Ovary (tissue), 10 donors: ENCODE measurements at places on chromosomes 1 and 21. TPM values are rescaled to one million over a fixed set of nuclear protein-coding genes. Genes with fewer than 3 reads are reported as not detected.

Gene FCGR1A
- total RNA-seq, result 0.34 TPM

Gene TTLL7
- total RNA-seq, result 2.8 TPM

Gene CFHR5
- not detected for total RNA-seq

Gene ATP5PO
- total RNA-seq, result 214 TPM

Gene C1orf105
- not detected for total RNA-seq

Gene PLD5
- total RNA-seq, result 2.2 TPM

Gene C8B
- not detected for total RNA-seq

Gene CLDN17
- not detected for total RNA-seq

DNA sequence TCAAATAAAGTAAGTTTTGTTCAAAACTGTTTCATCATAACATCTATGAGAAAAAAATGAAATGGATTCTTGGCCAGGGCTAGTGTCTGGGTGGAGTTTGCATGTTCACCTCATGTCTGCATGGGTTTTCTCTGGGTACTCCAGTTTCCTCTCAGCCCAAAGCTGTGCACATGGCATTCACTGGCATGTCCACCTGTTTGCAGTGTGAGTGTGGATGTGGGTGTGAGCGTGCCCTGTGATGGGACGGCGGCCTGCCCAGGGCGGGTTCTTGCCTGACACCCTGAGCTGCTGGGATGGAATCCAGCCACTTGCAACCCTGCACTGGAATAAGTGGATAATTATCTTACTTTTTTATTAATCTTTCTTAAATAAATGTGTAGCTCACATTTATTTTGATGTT is 185.5 kb downstream of the RYR2 start:
- DNase-seq, result no peak

GRCh38 chr1:31592132-31592531 is 15.8 kb downstream of the TINAGL1 start:
- no peak for DNase-seq

GRCh38 chr1:201778279-201779065 is 50.5 kb upstream of the IPO9 start:
- no peak for DNase-seq

DNA sequence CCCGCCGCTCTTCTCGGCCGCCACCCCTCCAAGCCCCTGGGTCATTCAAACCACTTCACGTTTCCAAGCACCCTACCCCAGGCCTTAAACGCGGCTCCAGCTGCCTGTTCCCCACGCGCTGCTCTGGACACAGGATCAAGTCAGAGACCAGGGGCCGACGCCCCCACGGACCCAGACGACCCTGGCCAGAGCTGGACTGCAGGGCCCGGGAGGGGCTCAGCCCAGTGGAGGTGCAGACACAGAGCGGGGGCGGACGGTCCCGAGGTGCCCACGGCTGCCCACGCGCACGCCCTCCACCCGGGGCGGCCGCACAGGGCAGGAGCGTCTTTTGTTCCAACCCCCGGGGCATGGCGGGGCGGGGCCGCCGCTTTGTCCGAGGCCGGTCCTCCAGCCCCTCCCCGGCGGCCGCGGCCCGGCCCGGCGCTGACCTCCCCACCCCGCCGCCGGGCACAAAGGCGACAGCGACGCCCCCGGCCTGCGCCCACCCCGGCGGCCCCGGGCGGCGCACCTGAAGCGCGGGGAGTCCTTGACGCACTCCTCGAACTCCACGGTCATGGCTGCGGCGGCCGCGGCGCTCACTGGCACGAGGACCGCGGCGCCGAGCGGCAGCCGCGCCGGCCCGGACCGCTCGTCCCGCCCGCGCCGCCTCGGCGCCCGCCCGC is 338 bp downstream of the ACAP3 start:
- peak; percentile 72 for DNase-seq

- no peak for DNase-seq
Measured at GRCh38 chr1:16072616-16073484, 601 bp downstream of the FAM131C start.

- no peak for DNase-seq
Measured at GRCh38 chr1:5742801-5743200, 249.4 kb downstream of the NPHP4 start.

DNA sequence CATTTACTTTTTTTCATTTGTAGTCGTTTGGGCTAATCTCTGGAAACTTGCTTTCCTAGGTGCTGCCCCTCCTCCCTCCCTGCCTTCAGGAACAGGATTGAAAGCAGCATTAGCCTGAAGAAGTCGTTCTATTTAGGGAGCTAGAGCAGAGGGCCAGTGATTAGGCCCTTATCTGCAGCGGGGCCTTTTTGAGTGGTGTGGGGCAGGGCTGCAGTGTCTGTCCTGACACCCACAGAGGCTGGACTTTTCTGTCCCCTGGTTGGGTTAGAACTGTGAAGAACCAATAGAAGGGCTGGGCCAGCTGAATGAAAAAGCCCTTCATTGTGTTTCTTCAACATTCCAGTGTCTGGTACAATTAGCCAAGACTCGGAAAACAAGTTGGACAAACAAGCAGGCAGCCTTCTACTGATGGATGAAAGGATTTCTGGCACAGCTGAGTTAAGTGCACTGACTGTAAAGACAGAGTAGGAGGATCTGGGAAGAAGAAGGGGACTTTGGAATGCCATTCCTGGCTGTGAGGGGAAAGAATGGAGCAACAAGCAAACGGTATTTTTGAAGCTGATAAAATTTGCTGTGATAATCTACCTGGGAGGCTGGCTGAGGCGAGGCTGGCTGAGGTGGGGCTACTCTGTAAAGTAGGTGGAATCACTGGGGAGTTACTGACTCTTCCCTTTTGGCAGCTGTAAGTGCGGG is 9.7 kb downstream of the MACF1 start:
- DNase-seq, result no peak

GRCh38 chr1:228527596-228527995 is 40.4 kb downstream of the RNF187 start:
- DNase-seq, result no peak

DNA sequence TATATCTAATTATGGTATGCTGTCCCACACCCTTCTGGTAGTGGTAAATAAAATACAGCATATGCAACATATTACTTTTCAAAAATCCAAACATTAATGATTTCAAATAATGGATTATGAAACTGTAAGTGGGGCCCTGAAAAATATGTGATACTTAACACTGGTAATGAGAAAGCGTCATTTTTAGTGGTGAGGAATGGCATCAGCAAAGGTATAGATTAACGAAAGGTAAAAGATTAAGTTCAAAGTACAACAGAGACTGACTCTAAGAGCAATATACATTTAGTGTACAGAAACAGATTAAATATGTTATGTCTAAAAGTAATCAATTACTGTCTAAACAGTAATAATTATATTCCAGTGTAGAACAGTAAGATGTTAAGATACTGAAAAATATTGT is 194.1 kb downstream of the COL24A1 start:
- no peak for DNase-seq

DNA sequence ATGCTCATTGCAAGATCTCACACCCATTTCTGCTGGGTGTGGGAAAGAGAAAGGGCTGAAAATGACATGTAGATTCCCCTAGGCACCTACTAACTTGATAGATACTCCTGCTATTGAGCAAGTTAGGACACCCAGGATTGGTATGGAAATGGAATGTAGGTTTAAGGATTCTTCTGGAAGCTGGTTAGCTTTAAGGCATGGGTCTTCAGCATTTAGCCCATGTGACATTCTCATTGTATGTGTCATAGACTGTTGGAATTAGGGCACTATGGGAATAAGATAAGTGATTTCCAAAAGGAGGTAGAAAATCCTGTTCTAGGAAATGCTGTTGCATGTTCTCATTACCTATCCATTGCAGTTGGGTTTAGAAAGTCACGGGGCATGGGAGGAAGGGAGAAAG is 76.2 kb downstream of the DISC1 start:
- DNase-seq, result no peak

- no peak for DNase-seq
Measured at GRCh38 chr1:27955076-27955475, 4.7 kb upstream of the XKR8 start.

GRCh38 chr1:45254490-45254889 is 48.1 kb upstream of the ZSWIM5 start:
- DNase-seq, result no peak

DNA sequence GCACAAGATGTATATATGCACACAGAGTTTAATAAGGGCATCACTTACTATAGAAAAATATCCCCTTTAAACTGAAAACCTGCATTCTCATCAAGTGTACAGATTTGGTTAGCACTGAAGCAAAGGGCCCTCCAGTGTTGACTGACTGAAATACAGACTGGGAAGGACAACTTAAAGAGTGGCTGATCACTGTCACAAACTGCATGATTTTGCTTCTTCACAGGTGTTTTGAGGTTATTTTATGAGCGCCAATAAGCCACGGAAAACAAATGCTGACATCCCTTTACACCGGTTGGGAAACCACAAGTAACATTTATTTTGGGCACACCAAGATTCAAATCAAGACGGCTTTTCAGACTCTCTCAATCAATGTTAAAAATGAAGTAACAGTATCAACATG is 30.9 kb upstream of the RAP1GAP start:
- DNase-seq, result no peak

- DNase-seq, result no peak
Measured at GRCh38 chr1:38839363-38839762, 20.2 kb downstream of the RRAGC start.
